ENCODE measurements at places on chromosomes 3 and 15. TPM values are rescaled to one million over a fixed set of nuclear protein-coding genes. Genes with fewer than 3 reads are reported as not detected.

Gene SQOR
- 42.2 TPM for total RNA-seq

- H3K27ac ChIP-seq = peak overlapping the region; percentile 18
- H3K4me3 ChIP-seq = no peak overlapping the region
- peaks cover 28% of the 10 kb centered on the region for H3K4me1 ChIP-seq
- DNase-seq = no peak
Observed at GRCh38 chr15:84752700-84753099, 4.3 kb downstream of the ZNF592 start.

DNA sequence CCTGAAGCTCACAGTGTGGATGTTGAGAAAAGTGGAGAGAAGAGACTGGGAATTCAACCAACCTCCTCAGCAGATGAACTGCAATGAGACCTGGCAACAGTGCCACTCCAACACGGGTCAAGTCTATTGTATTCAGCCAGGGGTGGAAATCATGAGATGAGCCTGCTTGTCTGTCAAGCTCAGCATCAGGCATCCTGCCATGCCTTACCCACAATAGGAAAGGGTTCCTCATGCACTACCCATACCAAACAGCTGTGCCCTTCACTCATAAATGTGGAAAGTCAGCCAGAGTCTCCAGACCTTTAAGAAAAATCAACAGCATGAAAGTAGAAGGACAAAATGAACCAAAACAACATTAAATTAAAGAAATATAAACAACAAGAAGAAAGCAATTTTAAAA lies 542.1 kb downstream of the EPHB1 start:
- H3K36me3 ChIP-seq = no peaks in the 10 kb centered on the region
- no peak overlapping the region for H3K4me3 ChIP-seq
- no peak for DNase-seq
- no peaks in the 10 kb centered on the region for H3K4me1 ChIP-seq

- H3K4me3 ChIP-seq = no peak overlapping the region
- peak; percentile 72 for DNase-seq
- H3K4me1 ChIP-seq = peaks cover 4% of the 10 kb centered on the region
- peak overlapping the region; percentile 10 for H3K27ac ChIP-seq
- peaks cover 3% of the 10 kb centered on the region for H3K36me3 ChIP-seq
Observed at GRCh38 chr3:197038679-197039462, 9.3 kb upstream of the MELTF start.

- DNase-seq = no peak
- peak overlapping the region; percentile 80 for H3K4me3 ChIP-seq
- H3K27ac ChIP-seq = peak overlapping the region; percentile 58
- H3K36me3 ChIP-seq = peaks cover 24% of the 10 kb centered on the region
- H3K4me1 ChIP-seq = peaks cover 18% of the 10 kb centered on the region
Observed at GRCh38 chr3:129277829-129278271, 820 bp upstream of the HMCES start.

Gene ZNF660
- total RNA-seq = 1.0 TPM

Gene ARPP19
- total RNA-seq = 108 TPM

Data from PC-9 (cell line).